ENCODE measurements at places on chromosomes 13 and 19.

- DNase-seq = peak; percentile 77
Measured at GRCh38 chr13:51643882-51644281, 59.6 kb downstream of the WDFY2 start.

GRCh38 chr13:90577726-90578125 is 769.8 kb upstream of the MIR17HG start:
- no peak for DNase-seq

GRCh38 chr13:106104281-106104901 is 431.1 kb downstream of the EFNB2 start:
- peak; percentile 78 for DNase-seq

DNA sequence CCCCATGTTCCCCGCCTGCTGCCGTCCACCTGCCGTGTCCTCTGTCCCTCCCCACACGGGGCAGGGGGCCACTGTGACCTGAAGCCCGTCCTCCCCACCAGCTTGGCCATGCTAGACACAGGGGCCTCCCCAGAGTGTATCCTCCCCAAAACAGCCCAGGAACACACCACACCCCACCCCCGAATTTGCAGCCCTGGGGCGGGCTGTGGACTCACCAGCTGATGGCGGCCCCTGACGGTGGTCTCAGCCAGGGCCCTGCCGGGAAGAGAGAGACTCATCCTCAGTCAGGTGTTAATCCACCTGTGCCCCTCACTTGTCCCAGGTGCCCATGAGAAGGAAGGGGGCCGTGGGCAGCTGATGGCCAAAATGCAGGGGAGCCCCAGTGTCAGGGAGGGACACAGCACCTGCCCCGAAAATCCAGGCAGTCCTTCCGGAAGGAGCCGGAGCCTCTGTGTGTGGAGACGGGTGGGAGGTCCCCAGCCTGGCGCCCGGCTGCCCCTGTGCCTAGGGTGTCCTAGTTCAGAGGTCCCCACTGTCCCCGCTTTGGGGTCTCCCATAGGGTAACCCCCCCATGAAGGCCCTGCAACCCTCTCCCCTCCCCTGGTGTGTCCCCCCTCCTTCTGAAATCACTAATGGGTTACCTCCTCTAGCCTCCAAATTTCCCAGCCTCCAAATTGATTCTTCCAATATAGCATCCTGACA is 39.3 kb upstream of the TCF3 start:
- no peak for DNase-seq

DNA sequence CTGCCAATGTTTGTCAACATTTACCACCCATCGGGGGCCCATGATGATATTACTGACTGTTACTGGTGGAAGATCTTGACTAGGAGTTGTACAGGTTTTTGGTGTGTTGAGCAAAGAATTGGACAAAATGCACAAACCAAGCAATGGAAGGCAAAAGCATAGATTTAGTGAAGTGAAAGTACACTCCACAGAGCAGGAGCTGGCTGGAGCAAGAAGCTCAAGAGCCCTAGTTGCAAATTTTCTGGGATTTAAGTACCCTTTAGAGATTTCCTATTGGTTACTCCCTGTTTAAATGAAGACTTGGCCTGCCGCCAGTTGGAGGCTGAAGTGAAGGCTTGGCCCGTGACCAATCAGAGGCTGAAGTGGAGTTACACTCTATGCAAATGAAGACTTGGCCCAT is 128.6 kb upstream of the KL start:
- no peak for DNase-seq

DNA sequence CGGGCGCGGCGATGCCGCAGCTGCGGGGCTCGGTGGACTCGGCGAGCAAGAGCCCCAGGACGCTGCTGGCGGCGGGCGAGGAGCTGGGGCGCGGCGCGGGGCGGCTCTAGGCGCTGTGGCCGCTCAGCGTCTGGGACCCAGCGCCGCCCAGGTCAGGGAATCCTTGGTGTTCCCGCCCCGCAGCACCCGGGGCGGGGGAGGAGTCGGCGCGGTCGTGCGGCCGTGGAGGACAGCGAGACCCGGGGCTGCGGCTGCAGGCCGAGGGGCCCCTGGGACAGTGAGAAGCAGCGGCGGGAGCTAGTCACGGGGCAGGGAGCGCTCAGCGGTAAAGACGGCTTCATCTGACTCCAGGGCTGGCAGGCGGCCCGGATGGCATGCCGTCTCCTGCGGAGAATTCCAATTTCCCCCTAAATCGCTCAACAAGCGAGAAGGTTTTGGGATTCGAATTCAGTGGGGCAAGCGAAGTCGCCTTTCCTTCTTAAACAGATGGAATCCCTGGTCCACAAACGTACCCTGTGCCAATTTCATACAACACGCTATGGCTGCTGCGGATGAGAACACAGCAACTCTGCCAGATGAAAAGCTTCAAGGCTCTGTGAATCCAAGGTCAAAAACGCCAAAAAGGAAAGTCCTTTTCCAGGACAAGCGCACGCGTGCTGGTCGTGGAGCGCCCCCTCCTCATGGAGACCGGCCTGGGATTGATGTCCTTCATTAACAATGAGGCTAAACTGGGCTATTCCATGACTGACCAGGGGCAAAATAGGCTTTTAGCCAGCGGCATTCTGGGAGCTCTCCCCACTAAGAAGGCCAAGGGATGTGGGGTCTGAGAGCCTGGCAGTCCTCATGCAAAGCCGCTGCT is 4.2 kb upstream of the ZSCAN4 start:
- peak; percentile 13 for DNase-seq

DNA sequence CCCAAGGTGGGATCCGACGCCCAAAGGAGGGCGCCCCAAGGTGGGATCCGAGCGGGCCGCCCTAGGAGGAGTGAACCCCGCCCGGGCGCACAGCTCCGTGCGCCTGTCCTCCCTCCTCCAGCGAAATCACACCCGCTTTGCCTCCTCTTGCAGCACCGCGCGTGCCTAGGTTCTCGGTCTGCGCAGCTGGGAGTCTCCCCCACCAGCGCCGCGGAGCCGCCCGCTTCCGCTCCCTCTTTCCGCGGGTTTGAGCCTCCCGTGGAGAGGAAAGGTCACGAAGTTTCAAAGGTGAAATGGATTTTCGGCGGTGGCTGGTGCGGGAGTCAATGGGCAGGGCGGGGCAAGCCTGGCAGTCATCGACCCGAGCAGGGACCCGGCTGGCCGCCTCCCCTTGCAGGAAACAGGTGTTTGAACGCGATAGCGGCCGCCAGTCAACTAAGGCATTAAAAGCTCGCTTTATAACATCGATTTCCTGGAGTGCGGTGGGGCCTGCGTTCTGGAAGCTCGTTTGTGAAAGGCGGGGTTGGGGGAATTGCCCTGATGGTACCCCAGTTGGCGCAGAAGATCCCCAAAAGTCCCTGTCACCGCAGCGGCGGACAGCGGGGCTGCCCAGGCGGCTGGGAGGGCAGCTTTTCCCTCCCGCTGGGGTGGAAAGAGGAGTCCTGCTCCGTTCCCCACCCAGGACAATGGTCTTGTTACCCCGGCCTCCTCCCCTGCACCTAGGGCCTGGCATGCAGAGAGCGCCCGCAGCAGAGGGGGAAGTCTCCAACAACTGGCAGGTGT is 9.0 kb upstream of the SOX1 start:
- DNase-seq = no peak

DNA sequence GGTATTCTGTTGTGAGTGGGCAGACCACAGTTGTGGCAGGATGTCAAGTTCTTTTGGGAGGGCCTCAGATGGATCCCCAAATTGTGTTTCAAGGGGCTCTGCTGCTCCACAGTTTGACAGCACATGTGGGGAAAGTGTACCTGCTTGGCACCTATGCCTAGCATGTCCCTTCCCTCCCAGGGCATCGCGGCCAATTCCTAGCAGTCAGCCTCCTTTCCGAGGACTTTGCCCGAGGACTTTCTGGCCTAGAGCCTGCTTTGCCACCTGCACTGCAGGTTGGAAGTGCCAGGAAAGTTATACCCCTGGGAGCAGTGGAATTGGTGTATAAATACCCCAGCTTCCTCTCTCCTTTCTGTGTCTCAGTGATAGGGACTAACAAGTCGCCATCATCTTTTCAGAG is 11.9 kb upstream of the GPR12 start:
- DNase-seq = no peak

DNA sequence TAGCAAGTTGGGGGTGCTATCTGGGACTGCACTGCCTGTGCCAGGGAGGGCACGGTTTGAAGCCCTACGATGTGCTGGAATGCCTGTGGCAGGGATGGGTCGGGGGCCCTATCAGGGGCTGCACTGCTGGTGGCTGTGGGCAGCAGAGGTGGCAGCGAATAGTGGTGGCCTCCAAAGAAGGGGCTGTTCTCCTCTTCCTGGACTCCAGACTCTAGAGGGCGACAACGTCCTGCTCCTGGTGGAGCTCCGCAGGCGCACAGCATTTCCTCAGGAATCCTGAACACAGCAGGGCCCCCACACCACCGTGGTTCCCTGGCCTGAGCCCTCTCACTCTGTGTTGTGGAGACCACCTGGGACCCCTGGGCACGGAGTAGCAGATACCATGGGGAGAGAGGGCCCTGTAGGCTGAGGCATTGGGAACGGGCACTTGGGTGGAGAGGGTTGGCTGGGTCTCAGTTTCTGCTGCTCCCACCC is 145.6 kb downstream of the TNFRSF19 start:
- no peak for DNase-seq

DNA sequence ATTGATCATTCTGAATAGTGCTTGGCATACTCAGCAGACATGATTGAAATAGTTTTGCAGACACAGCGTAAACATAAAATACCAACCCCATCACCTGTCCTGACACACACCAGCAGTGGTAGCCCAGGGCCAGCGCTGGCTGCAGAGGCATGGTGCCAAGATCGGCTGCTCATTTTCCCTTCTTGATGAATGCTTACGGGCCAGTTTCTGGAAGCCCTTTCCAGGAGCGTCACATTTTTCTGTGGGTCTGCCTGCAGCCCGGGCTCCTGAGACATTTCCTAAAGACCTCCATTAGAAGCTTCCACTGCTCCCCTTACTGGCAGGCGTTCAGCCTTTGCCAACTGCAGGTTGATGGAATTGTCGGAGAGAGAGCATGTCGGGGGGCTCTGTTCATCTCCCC is 48.6 kb downstream of the CHST8 start:
- no peak for DNase-seq

GRCh38 chr19:45801603-45802175 is 9.0 kb upstream of the DMWD start:
- no peak for DNase-seq

- no peak for DNase-seq
Measured at GRCh38 chr19:34481861-34482379, 362 bp downstream of the WTIP start.

GRCh38 chr19:13784731-13785452 is 10.4 kb upstream of the ZSWIM4 start:
- DNase-seq = no peak

GRCh38 chr13:18949489-18949761 is 232.2 kb downstream of the TUBA3C start:
- no peak for DNase-seq

- no peak for DNase-seq
Measured at GRCh38 chr13:42229287-42229686, 42.7 kb upstream of the AKAP11 start.

- DNase-seq = peak; percentile 28
Measured at GRCh38 chr19:42529248-42529764, 1.0 kb upstream of the CEACAM1 start.

DNA sequence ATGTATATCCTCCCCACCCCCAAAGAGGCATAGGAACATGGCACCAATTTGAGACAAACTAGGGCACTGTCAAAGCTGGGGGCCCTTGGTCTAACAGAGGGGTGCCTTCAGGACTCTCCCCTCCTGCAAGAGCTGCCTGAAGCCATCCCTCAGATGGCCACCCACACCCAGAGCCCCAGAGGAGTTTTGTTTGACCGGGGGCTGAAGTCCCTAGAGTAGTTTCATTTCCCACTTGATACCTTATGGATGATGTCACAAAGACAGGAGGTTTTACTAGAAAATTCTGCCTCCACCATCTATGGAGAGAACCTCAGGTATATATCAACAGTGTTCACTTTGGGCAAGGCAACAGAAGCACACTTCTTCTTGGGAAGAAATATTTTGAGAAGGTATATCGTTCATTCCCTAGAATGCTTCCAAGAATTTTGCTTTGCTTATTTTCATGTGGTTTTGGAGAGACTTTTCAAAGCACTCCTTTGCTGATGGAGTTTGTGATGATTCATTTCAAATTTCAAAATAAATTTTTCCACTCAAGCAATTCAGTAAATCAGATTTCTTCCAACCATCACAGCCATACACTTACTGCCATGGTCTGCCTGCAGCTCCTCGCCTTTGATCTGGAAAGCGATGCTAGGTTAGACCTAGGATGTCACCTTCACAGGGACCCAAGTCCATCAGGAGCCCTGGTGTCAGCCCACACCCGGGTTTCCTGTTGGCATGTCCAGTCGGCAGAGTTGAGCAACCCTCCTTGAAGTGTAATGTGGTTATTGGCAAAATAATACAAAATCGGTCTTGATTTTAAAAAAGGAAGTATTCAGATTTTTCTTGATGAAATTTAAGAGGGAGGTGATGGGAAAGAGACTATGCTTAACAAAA is 207.0 kb downstream of the SHISA2 start:
- no peak for DNase-seq

DNA sequence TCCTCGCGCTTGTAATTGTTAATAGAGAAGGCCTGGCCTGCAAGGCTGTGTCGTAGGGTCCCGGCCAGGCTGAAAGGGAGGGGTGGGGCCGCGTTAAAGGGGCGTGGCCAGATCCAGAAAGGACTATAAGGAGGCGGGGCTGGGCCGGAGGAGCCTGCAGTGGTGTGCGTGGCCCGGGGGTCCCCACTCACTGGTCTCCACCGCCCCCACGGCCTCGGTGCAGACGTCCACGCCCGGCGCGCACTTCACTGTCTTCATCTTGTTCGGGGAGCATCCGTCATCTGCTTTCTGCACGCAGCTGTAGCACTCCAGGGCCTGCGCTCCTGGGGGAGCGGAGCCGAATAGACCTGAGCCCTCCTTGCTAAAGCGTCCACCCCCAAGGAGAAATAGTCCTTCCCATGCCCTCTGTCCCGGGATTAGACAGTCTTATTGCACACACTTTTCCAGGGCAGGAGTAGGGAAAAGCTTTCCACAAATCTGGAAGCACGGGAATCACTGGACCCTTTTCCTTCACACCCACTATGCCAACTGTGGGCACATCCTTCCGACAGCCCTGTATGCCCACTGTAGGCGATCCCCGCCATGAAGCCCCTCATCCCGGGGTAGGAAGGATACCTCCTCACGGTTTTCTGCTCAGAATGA is 1.2 kb downstream of the LYPD3 start:
- DNase-seq = no peak

- no peak for DNase-seq
Measured at GRCh38 chr19:45558399-45558878, 26.2 kb downstream of the OPA3 start.

- DNase-seq = no peak
Measured at GRCh38 chr19:11288349-11288748, 7.6 kb upstream of the TSPAN16 start.

DNA sequence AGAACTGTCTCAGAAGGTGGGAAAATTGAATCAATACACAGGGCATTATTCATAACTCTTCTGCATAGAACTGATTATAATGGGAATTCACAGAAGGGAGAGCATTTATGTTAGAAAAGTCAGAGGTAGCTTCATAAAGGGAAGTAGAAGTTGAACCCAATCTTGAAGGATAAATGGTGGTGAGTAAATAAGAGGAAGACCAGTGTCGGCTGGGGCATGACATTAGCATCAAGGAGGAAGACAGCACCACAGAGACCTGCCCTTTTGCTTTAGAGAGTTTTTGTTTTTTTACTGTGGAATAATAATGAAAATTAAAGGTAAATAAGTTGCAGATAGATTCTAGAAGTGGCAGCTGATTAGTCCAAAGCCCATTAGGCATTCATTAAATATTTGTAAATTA is 21.9 kb downstream of the CDC16 start:
- no peak for DNase-seq

GRCh38 chr13:57680609-57681008 is 49.1 kb downstream of the PCDH17 start:
- DNase-seq = no peak

Data from smooth muscle cell of the brain vasculature (primary cell).